Effector memory CD8-positive, alpha-beta T cell (primary cell): ENCODE measurements at places on chromosomes 12 and 14.

- DNase-seq: no peak
Observed at GRCh38 chr12:76946446-76946845, 67.6 kb upstream of the CSRP2 start.

DNA sequence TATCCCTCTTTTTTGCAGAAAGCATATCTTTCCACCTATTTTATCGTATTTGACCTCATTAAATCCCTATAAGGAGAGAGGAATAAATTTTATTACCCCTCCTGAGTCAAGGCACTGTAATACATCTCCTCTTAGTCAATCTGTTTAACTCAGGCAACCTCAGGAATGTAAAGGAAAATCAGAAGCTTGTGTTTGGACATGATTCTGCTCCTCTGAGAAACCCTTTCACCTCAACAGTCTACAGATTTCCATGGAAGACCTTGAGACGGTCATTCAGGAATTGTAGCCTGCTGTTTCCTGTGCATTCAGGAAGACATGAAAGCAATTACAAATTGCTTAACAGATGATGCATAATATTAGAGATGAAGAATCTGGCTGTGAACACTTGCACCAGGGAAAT, 360.8 kb downstream of the PAWR start:
- no peak for DNase-seq

- peak; percentile 34 for DNase-seq
Observed at GRCh38 chr12:25249931-25250738, 594 bp downstream of the KRAS start.

GRCh38 chr12:115897729-115898128, 379.8 kb downstream of the MED13L start:
- DNase-seq: no peak

DNA sequence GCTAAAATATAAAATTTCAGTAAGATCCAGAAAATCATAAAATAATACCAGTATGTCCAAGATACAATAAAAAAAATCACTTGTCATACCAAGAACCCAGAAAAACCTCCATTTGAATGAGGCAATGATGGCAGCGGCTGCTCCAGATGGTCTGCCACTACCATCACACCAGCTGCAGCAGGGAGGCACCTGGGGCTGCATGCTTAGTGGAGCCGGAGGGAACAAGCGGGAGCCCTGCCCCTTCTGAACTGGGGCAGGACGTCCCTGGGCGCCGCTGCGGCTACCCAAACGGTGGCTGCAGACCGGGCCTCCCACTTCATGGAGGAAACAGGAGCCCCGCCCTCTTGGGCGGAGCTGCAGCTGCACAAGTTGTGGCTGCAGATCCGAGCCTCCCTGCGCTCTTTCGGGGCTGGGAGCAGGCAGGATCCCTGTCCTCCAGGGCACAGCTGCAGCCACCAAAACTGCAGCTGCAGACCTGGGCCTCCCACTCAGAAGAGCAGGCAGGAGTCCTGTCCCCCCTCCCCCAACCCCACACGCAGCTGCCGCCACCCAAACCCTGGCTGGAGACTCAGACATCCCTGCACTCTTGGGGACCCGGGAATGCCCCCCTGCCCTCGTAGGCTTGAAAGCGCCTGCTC, 36.1 kb upstream of the OR5AU1 start:
- peak; percentile 71 for DNase-seq

GRCh38 chr12:10740182-10740581, 17.1 kb upstream of the YBX3 start:
- DNase-seq: no peak

GRCh38 chr12:75853626-75854025, 177.9 kb downstream of the PHLDA1 start:
- no peak for DNase-seq

DNA sequence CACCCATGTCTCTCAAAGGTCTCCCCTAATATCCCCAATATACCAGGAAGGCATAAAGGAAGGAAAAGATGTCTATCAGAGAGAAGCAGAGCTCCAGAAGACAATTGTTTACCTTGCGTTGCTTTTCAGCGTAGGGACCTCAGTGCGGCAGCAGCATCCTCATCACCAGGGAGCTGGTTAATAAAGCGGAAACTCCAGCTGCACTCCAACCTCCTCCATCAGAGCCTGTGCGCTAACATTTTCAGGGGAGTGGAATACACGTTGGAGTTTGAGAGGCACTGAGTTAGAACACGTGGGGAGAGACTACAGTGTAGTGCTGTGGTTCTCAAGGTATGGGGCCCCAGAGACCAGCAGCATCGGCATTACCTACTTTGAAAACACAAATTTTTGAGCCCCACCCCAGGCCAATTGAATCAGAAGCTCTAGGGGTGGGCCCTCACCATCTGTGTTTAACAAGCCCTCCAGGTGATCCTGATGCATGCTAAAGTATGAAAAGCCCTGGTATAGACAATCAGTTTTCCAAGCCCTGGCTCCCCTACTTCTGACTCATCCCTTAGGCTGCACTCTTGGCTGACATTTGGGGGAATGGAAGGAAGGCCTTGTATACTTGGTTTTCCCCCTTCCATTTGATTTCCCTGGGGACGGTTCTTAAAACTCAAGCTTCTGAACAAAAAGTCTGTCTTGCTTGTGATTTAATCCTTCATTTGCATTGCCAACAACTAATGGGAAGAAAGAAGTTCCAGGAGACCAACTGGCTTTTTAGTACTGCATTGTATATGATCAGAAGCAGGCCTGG, 419.0 kb upstream of the CCDC196 start:
- no peak for DNase-seq

- DNase-seq: no peak
Observed at GRCh38 chr12:19192710-19193109, 63.2 kb downstream of the PLEKHA5 start.

- DNase-seq: no peak
Observed at GRCh38 chr12:93221841-93222240, 155.9 kb upstream of the NUDT4 start.

GRCh38 chr12:106733660-106734059, 40.8 kb upstream of the RIC8B start:
- no peak for DNase-seq

- DNase-seq: no peak
Observed at GRCh38 chr12:91009319-91009950, 4.7 kb upstream of the EPYC start.

- DNase-seq: no peak
Observed at GRCh38 chr12:5099591-5099990, 55.9 kb downstream of the KCNA5 start.

DNA sequence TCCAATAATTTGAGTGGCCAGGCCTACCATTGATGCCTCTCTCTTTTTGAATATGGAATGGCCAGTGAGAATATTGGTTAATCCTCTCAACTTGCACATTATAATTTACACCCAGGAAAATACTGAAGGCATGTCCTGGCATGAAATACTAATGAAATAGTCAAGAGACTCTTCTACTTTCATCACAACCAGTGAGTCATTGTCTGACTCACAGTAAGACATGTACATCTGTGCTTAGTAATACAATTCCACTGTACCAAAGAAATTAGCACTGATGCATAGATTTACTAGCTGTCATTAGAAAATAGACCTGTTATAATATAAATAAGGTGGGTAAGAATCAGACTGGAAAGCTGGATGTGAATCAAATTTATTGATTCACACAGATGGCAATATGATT, 31.6 kb downstream of the KCNC2 start:
- no peak for DNase-seq

- DNase-seq: no peak
Observed at GRCh38 chr12:27344246-27344645, 11.6 kb downstream of the BMAL2 start.

DNA sequence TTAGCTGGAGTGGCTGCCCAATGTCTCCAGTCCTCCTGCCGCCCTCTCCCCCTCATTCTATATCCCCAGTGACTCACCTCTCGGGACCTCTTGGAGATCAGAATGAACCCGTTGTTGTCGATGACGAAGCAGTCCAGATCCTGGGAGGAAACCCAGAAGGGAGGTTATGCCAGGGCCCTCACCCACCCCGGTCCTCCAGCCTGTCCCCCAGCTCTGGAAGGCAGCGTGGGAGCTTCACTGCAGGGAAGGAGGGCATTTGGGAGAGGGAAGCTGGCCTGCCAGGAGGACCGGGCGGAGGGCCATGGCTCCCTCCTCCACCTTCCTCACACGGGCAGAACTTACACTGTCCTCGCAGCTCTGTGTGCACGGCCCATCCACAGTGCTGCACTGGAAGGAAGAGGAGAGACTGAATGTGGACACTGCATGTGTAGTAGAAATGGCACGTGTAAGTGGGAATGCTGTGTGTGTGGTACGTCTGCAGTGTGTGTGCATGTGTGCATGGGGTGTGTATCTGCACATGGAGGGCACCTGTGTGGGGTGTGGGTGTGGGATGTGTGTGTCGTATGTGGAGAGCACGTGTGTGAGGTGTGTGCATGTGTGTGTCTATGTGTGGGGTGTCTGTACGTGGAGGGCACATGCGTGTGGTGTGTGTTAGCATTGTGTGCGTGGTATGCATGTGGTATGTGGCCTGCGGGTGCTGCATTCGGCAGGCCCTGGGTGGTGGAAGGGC, 10.0 kb upstream of the LRTM2 start:
- DNase-seq: no peak

- no peak for DNase-seq
Observed at GRCh38 chr12:68967046-68967445, 34.1 kb upstream of the CPM start.

DNA sequence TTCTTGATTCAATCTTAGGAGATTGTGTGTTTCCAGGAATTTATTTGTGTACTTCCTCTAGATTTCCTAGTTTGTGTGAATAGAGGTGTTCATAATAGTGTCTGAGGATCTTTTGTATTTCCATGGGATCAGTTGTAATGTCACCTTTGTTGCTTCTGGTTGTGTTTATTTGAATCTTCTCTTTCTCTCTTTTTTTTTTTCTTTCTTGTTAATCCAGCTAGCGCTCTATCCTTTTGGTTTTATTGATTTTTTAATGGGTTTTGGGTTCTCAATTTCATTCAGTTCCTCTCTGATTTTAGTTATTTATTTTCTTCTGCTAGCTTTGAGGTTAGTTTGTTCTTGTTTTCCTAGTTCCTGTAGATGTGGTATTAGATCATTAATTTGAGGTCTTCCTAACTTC, 242.5 kb downstream of the SEC23A start:
- DNase-seq: no peak

DNA sequence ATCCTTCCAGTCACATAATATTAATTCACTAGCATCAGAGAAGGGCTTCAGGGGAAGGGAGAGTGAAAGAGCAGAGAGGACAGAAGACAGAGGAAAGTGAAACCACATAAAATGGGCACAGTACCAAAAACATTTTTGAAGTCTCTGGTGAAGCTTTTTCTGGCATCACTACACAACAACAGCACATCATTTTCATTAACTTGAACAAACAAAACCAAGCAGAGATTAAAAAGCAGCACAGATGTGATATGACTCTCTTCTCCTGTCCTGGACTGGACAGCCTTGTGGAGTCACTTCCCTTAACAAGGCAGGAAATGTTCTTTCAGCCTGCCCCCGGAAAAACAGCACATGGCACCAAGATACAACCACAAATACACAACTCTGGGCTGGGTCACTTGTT, 112.0 kb downstream of the TSPAN8 start:
- no peak for DNase-seq

DNA sequence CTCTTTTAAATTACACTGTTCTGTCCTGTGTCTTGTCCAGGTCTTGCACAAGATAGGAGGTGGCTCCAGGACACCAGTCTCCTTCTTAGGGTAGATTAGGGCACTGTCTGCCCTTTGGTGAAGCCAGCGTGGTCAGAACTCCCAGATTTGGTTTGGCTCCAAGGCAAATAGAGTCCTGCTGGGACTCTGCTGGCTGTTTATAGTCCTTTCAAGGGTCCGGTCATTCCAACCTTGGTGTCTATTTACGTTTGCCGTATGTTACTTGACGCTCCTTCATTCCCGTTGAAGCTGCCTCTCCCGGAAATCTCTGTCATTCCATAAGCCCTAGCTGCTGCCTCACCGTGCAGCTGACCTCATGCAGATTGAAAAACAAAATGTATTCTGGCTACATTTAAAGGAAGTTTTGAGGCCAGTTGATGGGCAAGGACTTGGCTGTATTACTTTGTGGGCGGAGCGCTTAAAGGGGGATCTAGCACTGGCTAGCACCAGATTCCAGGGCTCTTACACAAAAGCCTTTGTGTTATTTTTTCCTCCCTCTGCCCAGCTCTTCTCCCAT, 180.6 kb downstream of the AKAP6 start:
- DNase-seq: no peak

- no peak for DNase-seq
Observed at GRCh38 chr14:88130057-88130432, 125.1 kb downstream of the GPR65 start.

DNA sequence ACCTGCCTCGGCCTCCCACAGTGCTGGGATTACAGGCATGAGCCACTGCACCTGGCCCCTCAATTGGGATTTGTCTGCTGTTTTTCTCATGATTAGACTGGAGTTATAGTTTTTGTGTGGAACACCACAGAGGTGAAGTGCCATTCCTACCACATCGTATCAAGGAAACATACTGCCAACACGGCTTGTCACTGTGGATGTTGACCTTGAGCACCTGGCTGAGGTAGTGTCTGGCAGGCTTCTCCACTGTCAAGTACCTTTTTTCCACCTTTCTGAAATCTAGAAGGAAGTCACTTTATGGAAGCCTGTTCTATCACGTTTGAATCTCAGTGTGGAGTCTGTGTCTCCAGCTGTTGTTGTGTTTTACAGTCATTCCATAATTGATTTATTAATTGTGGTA, 21.4 kb upstream of the SEL1L start:
- no peak for DNase-seq

DNA sequence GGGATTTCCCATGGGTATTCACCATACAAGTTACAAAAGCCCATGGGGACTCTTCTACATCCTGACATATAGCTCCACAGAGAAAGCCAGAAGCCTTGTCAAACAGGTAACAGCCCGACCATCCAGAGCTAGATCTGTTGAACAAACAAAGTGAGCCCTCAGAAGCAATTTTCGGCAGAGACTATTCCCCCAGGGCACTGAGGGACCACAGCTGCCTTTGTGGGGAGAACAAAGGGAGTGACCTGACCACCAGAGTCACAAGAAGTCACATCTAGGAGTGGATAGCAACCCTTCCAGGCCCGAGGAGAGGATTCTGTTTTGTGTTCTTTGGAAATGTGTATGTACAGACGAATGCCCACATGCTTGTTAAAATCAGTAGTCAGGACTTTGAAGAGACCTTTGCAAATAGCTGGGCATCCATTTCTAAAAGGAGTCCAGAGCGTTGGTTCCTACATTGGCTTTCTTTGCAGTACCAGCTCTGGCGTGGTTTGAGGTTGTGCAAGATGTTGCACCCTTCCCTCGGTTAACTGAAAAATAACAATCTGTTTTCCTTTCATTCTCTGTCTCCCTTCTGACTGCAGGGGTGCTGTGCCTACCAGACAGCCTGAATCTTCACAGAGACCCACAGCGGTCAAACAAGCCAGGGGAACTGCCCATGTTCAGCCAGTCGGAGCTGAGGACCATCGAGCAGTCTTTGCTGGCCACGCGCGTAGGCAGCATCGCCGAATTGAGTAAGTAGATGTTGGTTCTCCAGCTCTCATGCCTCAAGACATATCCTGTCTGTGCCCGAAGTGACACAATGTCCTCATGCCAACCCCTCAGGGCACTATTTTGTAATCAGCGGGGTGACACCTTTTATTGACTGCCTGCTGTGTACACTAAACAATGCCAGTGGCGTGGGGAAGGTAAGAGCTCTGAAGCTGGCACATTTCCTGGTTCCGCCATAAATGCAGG, 165.4 kb upstream of the PWP1 start:
- DNase-seq: no peak
